T-helper 2 cell (primary cell): ENCODE measurements at places on chromosomes 7 and 10.

- no peak for DNase-seq
Measured at GRCh38 chr7:37323966-37324365, 124.7 kb downstream of the ELMO1 start.

DNA sequence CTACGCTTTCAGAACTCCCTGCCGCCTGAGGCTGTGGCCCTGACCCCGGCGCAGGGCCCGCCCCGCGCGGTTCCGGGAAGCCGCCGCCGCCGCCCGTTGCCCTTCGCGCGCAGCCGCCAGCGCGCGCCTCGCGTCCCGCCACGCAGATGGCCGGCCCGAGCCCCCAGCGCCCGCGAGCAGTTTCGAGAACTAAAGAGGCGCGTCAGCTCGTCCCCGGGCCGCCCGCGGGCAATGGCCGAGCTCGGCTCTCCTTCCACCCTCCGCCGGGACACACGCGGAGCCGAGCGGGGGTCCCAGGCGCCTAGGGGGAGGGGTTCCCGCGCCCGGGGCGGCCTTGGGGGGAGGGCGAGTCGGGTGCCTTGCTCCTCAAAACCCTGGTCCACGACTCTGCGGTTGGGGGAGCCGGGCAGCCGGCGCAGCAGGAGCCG lies 1.8 kb downstream of the HNRNPF start:
- DNase-seq, result peak; percentile 41

GRCh38 chr7:37825038-37825437 lies 23.4 kb upstream of the NME8 start:
- no peak for DNase-seq

GRCh38 chr10:120657371-120657770 lies 193.8 kb upstream of the WDR11 start:
- DNase-seq, result no peak

DNA sequence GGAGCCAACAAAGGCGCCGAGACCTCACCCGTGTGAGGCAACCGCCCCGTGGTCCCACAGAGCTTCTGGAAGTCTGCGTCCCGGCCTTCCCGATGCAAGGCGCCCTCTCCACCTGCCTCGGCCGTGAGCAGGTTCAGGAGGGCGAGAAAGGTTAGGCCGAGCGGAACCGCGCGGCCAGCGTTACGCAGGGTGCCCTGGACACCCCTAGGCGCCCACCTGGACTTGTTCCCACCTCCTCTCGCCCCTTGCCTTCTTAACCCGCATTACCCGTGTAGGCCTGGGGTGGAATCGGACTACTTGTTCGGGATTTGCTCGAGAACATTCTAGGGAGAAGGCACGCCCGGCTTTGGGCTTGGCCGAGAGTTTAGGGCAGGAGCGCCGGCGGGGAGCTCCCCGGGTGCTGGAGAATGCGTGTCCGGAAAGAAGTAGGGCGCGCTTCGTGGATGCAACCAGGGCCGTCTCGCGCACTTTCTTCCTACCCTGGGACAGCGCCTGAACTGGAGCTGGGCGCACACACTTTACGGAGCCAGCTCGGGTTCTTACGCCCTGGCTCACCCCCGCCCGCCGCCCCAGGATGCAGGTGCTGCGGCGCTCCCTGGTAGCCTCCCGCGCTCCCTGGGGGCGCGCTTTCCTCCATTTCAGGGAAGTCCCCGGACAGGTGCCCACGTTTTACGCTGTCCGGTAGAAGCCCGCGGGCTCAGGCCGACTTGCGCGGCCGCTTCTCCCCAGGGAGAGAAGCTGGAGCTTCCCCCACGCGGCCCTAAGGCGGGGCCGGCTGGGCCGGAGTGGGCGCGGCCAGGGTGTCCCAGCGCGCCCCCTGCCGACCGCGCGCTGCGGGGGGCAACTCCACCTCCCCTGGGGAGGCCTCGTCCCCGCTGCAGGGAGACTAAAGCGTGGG lies 74.5 kb downstream of the INSIG1 start:
- DNase-seq, result no peak

- DNase-seq, result no peak
Measured at GRCh38 chr7:108014215-108014614, 11.3 kb upstream of the LAMB1 start.

GRCh38 chr10:77531441-77532001 lies 106.1 kb downstream of the KCNMA1 start:
- DNase-seq, result no peak

DNA sequence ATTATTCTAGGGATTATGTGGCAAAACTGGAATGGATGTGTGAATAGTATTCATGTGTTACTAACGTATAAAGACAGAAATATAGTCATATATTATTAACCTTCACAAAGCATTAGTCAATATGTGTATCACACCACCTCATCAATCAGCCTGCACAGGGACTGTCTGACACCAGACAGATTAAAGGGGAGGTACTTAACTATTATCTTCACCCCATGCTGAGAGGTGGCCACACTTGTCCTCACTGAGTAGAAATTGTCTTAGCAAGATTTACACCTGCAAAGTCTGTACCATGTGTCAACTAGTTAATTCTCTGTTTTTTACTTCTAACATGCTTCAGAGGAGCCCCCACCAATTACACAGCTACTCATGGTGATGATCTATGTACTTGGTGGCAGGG lies 146.3 kb upstream of the LRGUK start:
- DNase-seq, result no peak

DNA sequence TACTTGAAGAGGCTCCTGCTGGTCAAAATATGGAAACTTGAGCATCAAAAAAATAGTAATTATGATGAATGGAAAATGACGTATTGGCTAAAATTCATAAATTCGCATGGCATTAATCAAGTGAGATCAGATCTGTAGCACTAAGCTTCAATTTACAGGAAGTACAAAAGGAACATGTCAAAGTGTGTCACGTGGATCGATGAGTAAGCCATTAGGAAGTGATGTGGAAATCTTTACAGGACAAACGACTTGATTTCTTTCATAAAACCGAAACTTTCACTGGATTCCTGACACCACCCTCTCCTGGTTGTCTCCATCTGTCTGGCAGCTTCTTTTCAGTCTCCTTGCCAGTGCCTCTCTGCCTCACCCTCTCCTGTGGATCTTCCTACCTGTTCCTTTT lies 25.8 kb downstream of the AKR1C8 start:
- no peak for DNase-seq

DNA sequence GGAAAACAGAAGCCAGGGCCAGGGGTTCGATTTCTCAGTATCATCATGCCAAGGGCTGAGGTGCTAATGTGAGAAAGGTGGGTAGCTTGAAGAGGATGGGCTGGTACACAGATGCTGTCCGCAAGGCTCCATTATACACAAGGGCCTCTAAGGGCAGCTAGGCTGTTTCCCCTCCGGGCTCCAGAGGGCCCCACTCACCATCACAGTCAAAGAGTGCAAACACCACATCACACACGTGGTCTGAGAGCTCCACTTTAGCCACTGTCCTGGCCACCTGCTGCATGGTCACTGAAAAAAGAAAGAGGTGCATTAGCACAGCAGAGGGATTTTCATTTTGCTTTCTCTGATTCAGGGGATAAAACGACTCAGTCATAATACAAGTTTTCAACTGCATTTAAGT lies 20.9 kb upstream of the DNAJB12 start:
- no peak for DNase-seq
